Motor neuron (in vitro differentiated cells): ENCODE measurements at places on chromosomes 1 and 21. TPM values are rescaled to one million over a fixed set of nuclear protein-coding genes. Genes with fewer than 3 reads are reported as not detected.

The ZNF648 gene
- not detected in 2 replicates for total RNA-seq

The MRAP gene
- total RNA-seq: not detected in 2 replicates

The MARK1 gene
- 35.6 and 37.4 TPM in 2 replicates for total RNA-seq

The KIF21B gene
- 68.7 and 81.6 TPM in 2 replicates for total RNA-seq

The ZFYVE9 gene
- 31.8 and 32.2 TPM in 2 replicates for total RNA-seq

The SH2D1B gene
- 0.07 and 0.15 TPM in 2 replicates for total RNA-seq

The F3 gene
- total RNA-seq: 1.2 and 1.3 TPM in 2 replicates

The RASAL2 gene
- 6.8 and 11.1 TPM in 2 replicates for total RNA-seq

The GJC2 gene
- 0.77 and 0.83 TPM in 2 replicates for total RNA-seq

The KRTAP19-8 gene
- total RNA-seq: not detected in 2 replicates

The HIPK1 gene
- total RNA-seq: 31.8 and 32.4 TPM in 2 replicates

The NUP210L gene
- 0.10 and 0.16 TPM in 2 replicates for total RNA-seq

The KRTAP21-2 gene
- not detected in 2 replicates for total RNA-seq

The CCDC181 gene
- 36.5 and 37.4 TPM in 2 replicates for total RNA-seq

The ICOSLG gene
- total RNA-seq: 0.11 and 0.38 TPM in 2 replicates

- ATAC-seq: no peak
Measured at GRCh38 chr1:168626326-168626725, 49.9 kb downstream of the XCL1 start.

DNA sequence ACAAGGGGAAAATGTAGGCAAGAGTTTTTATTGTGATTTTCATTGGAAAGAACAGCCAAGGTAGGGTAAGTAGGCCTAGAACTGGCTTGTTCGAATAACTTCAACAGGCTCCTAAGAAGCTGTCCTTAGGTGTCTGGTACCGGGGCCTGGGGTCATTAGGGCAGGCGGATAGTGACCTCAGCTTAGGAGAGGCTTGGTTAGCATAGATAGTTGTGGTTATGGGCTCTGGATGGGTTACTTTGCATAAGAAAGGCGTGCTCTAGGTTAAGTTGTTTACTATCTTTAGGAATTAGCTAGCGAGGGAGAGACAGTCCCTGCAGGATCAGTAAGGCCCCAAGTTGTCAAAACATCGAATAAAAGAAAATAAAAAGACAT, 20.7 kb upstream of the HPCAL4 start:
- no peak for ATAC-seq

- no peak for ATAC-seq
Measured at GRCh38 chr1:101174722-101175121, 62.1 kb upstream of the S1PR1 start.

- no peak for ATAC-seq
Measured at GRCh38 chr1:51568231-51568935, 48.5 kb upstream of the OSBPL9 start.

- no peak for ATAC-seq
Measured at GRCh38 chr1:7541629-7542028, 229.5 kb upstream of the VAMP3 start.

- no peak for ATAC-seq
Measured at GRCh38 chr1:12614402-12615158, 3.4 kb downstream of the DHRS3 start.

DNA sequence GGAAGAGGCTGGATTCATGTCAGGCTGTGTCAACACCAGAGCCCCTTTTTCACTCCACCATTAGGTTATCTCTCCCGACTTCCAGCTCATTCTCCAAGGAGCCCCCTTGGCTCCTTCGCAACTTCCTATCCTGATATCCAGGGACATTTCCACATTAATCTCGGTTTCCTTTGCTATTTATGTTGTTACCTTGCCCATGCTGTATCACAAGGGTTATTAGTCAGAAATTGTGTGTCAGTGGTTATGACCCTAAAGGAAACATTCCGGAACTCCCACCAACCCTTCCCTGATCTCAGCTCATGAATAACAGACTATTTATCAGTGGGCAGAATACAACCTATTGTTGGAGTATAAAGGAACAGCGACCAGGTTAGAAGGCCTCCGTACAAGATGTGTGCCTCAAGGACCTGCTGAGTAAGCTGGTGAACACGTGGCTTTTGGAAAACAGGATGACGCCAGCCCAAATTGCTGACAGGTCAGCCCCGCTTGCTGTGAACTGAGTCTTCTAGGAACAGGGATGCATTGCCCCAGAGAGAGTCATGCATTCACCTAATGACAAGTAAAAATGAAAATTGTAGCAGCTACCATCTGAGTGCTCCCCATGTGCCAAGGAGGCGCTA, 121.5 kb downstream of the PLPP3 start:
- no peak for ATAC-seq

DNA sequence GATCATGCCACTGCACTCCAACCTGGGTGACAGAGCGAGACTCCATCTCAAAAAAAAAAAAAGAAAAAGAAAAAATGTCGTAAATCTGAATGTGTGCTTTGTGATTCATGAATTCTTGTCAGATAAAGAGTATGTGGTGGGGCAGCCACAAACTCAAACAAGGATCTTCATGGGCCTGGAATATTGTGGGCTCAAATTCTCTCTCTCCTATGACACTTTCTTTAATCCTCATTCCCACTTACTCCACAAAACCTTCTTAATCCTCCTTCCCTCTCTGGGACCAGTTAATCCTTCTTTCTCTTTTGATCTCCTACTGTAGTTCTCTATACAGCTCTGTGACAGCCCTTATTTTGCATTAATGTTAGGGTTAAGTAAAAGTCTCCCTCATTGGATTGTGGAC, 112.3 kb downstream of the AK5 start:
- no peak for ATAC-seq

GRCh38 chr1:192571668-192572067, 3.9 kb upstream of the RGS1 start:
- ATAC-seq: no peak

GRCh38 chr1:234631721-234632125, 21.7 kb upstream of the IRF2BP2 start:
- peak; percentile 55 for ATAC-seq

DNA sequence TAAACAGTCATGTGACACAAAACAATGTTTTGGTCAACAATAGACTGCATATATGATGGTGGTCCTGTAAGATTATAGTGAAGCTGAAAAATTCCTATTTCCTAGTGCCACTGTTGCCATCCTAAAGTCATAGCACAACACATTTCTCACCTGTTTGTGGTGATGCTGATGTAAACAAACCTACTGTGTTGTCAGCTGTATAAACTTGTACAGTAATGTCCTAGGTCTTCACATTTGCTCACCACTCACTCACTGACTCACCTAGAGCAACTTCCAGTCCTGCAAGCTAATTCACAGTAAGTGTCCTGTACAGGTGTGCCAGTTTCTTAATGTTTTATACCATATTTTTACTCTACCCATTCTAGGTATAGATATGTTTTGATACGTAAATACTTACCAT, 326.1 kb upstream of the USP24 start:
- ATAC-seq: no peak

GRCh38 chr1:17856496-17857108, 101.5 kb downstream of the ACTL8 start:
- no peak for ATAC-seq

GRCh38 chr1:178540204-178540603, 27.3 kb downstream of the TEX35 start:
- no peak for ATAC-seq

DNA sequence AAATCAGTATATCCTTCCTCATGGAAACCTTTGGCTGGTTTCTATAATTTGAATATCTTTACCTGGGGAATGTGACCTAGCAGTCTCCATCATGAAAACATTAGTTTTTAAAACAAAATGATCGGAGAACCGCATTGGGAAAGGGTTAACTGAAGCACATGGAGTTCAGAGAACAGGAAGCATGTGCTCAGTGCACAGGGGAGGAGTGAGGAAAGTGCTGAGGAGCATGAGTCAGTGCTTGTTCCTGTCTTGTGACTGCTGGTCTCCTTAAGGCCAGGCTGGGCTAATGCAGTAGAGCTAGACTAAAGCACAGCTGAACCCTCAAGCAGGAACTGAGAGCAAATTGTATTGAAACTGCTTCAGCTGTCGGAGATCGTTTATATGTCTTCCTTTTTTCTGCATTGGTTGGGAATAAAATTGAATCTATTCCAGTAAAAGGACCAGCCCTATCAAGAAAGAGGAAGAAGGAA, 5.8 kb downstream of the IFI16 start:
- ATAC-seq: peak; percentile 65

GRCh38 chr21:39775816-39776215, 30.8 kb downstream of the IGSF5 start:
- ATAC-seq: no peak

GRCh38 chr1:23210351-23210785, 6.9 kb downstream of the HTR1D start:
- ATAC-seq: no peak

DNA sequence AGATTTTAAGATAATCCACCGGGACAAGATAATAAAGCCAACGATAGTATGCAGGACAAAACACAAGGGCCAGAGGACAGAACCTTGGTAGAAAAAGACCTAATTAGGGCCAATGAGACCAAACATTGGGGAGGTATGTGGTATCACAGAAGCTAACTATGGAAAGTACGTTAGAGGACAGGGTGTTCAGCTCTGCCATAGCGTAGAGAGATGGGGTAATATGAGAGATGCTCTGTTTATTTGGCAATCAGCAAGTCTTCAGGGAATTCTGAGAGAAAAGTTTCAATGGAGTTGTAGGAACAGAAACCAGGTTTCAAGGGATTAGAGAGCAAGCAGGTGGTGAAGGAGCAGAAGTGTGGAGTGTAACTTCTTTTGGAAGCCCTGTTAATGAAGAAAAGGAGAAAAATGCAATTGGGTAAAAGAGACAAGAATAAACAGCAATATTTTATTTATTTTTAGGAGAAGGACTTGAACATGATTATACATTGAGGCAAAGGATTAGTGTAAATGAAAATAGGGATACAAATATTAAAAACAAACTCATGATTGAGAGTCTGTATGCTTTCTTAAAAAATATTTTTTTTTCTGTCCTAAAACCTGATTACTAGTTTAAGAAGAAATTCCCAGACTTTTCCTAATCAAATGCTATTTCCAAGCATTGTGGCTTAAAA, 24.0 kb downstream of the EEIG2 start:
- no peak for ATAC-seq

DNA sequence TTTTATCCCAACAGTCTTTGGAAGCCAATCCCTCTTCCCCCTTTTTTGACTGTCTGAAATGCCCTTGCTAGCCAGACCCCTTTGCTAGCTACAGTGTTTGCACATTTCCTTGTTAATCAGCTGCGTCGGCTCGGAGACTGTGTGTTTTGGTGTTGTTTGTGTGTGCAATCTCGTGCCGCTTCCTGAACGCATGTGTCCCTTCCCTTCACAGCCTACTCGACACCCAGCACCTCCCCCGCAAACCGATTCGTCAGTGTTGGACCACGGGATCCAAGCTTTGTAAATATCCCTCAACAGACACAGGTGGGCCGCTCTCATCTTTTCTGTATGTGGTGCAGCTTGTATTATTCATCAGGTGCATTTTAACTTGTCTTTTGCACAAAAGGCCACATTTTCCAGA, 298.7 kb downstream of the TM2D1 start:
- ATAC-seq: no peak

DNA sequence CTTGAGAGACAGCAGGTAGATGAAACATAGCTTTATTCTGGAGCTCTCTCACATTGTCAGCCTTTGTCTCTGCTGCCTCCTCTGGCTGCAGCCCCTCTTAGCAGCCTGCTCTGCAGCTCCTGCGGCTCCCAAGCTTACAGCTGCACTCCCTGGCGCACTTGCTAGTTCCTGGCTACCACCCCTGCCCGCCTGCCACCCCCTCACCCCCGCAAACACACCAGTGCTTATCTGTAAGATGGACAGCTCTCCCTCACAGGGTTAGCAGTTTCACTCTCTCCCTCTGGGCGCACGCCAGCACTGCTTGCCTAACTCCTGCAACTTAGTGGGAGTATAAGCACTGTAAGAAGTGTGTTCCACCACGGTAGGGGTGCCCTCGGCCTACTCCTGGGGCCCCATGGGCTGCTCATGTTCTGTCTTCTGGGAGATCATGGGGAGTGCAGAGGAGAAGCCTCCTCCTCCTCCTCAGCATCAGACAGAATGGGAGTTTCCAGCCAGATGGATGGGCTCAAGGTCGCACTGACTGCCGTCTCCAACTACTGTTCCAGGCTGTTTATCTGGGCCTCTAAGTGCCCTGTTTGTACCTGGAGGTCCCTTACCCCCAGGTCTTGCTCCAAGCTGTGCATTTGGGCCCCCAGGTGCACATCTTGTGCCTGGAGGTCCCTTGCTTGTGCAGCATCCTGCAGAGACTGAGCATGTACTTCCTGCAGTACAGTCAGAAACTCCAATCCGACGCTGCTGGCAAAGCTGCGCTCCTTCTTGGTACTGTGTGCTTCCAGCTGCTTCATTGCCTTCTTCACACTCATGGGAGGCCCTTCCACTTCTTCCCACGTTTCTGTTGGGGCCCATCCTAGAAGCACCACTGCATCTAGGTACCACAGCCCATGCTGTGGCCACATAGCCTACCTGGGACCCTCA, 1388.1 kb downstream of the AMY1C start:
- ATAC-seq: peak; percentile 69

DNA sequence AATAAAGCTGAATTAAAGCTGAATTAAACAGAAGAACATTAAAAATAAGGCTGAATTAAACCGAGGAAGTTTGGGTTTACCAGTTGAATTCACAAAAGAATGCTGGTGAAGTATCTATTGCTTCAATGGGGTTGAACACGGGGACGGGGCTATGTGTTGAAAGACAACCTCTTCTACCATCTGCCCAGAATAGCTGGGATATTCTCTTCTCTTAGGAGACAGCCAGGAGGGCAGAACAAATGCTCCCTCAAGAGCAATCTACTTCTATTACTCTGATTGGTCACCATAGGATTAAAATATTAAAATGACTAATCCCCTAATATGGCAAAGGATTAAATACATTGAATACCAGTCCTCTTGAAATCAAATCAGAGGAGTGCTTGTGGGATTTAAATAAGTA, 68.4 kb downstream of the LPGAT1 start:
- no peak for ATAC-seq

DNA sequence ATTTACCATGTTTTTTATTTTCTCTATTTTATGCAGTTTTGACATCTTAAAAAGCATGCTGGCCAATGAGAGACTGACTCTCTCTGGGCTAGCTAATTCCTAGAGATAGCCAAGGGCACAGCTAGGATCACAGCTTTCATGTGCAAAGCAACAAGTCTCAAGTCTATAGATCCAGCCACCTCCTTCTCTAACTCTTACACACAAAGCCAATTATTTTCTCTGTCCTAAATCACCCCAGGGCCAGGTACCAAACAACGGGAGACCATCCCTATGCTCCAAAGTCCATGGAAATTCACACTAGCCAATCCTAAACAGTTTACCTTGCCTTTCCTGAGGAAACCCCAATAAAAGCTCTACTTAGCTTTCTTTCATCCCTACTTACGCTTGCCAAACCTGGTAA, 38.0 kb downstream of the ARHGAP29 start:
- ATAC-seq: no peak

- no peak for ATAC-seq
Measured at GRCh38 chr1:200918006-200918405, 23.3 kb downstream of the INAVA start.

GRCh38 chr1:154466921-154467417, 35.0 kb upstream of the TDRD10 start:
- ATAC-seq: no peak

GRCh38 chr21:33256019-33256418, 10.1 kb upstream of the IL10RB start:
- no peak for ATAC-seq
